Smooth muscle cell of the pulmonary artery (primary cell): ENCODE measurements at places on chromosomes 4 and X. TPM values are rescaled to one million over a fixed set of nuclear protein-coding genes. Genes with fewer than 3 reads are reported as not detected.

The MAGEA11 gene
- not detected in 2 replicates for total RNA-seq

The FAM184B gene
- total RNA-seq = 0.07 and 0.10 TPM in 2 replicates

The FMR1NB gene
- total RNA-seq = not detected in 2 replicates

The ATP2B3 gene
- total RNA-seq = 0.07 and 0.20 TPM in 2 replicates

The FGG gene
- total RNA-seq = not detected in 2 replicates

The FAM114A1 gene
- 318 and 431 TPM in 2 replicates for total RNA-seq

The ADH4 gene
- total RNA-seq = 0.10 TPM in 1 of 2 replicates, not detected in the other

The IBSP gene
- total RNA-seq = 1.9 and 2.2 TPM in 2 replicates

The RRH gene
- total RNA-seq = not detected in 2 replicates

The TMPRSS11A gene
- not detected in 2 replicates for total RNA-seq

The CSN1S1 gene
- total RNA-seq = not detected in 2 replicates

The SULT1B1 gene
- 1.5 and 3.2 TPM in 2 replicates for total RNA-seq

The PABPC5 gene
- total RNA-seq = 0.86 and 3.3 TPM in 2 replicates

The RPL9 gene
- 797 and 920 TPM in 2 replicates for total RNA-seq

The MAGEB16 gene
- not detected in 2 replicates for total RNA-seq

The XAGE1B gene
- total RNA-seq = not detected in 2 replicates

The SH3BP2 gene
- total RNA-seq = 10.5 and 24.8 TPM in 2 replicates

The RAB9B gene
- total RNA-seq = 0.91 and 1.3 TPM in 2 replicates

The SPACA5 gene
- not detected in 2 replicates for total RNA-seq

The SOWAHB gene
- total RNA-seq = 0.03 TPM in 1 of 2 replicates, not detected in the other

The ADAM29 gene
- total RNA-seq = not detected in 2 replicates

The S100P gene
- not detected in 2 replicates for total RNA-seq

The KIAA1210 gene
- total RNA-seq = not detected in 2 replicates

The ZNF280C gene
- total RNA-seq = 2.2 and 2.6 TPM in 2 replicates

The IQSEC2 gene
- total RNA-seq = 8.7 and 9.9 TPM in 2 replicates

The KIF4A gene
- 2.2 and 4.7 TPM in 2 replicates for total RNA-seq

The TMEM31 gene
- not detected in 2 replicates for total RNA-seq

The UGT2A1 gene
- total RNA-seq = not detected in 2 replicates

The RAB39B gene
- 0.72 and 1.9 TPM in 2 replicates for total RNA-seq

The IL21 gene
- not detected in 2 replicates for total RNA-seq

The USP11 gene
- total RNA-seq = 60.1 and 67.2 TPM in 2 replicates

The FAM200B gene
- 18.5 and 32.1 TPM in 2 replicates for total RNA-seq
